Neural crest cell (in vitro differentiated cells): ENCODE measurements at places on chromosomes 13 and 19. TPM values are rescaled to one million over a fixed set of nuclear protein-coding genes. Genes with fewer than 3 reads are reported as not detected.

MBD3L2 gene
- total RNA-seq, result not detected in 2 replicates

APOE gene
- total RNA-seq, result 12.2 and 13.1 TPM in 2 replicates

PALM gene
- 45.1 and 52.1 TPM in 2 replicates for total RNA-seq

ZNF805 gene
- 15.5 and 16.1 TPM in 2 replicates for total RNA-seq

KCTD4 gene
- not detected in 2 replicates for total RNA-seq

PROZ gene
- total RNA-seq, result not detected in 2 replicates

SLC46A3 gene
- 0.75 and 0.82 TPM in 2 replicates for total RNA-seq

- H3K4me1 ChIP-seq, result no peaks in the 10 kb centered on the region
- no peak for DNase-seq
- H3K27me3 ChIP-seq, result no peaks in the 10 kb centered on the region
These were observed 857.8 kb downstream of the DIAPH3 start for GRCh38 chr13:59305896-59306295.

DNA sequence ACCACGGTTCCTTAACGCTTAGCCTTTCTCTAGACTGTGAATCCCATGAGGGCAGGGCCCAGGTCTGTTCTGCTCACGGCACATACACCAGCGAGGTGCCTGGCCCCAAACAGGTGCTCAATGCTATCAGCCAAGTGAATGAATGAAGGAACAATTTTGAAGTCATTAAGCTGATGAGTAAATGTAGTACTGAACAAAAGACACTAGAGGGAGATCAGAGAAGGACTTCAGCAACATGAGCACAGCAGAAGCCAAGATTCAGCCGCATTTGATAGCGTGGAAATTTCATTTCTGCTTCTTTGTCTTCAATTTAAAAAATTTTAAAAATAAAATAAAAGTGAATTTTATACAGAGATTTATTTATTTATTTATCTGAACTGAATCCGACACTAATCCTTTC lies 20.1 kb upstream of the MYO16 start:
- H3K27ac ChIP-seq, result no peak overlapping the region
- DNase-seq, result no peak
- H3K4me3 ChIP-seq, result no peak overlapping the region
- H3K4me1 ChIP-seq, result no peaks in the 10 kb centered on the region
- no peaks in the 10 kb centered on the region for H3K27me3 ChIP-seq

DNA sequence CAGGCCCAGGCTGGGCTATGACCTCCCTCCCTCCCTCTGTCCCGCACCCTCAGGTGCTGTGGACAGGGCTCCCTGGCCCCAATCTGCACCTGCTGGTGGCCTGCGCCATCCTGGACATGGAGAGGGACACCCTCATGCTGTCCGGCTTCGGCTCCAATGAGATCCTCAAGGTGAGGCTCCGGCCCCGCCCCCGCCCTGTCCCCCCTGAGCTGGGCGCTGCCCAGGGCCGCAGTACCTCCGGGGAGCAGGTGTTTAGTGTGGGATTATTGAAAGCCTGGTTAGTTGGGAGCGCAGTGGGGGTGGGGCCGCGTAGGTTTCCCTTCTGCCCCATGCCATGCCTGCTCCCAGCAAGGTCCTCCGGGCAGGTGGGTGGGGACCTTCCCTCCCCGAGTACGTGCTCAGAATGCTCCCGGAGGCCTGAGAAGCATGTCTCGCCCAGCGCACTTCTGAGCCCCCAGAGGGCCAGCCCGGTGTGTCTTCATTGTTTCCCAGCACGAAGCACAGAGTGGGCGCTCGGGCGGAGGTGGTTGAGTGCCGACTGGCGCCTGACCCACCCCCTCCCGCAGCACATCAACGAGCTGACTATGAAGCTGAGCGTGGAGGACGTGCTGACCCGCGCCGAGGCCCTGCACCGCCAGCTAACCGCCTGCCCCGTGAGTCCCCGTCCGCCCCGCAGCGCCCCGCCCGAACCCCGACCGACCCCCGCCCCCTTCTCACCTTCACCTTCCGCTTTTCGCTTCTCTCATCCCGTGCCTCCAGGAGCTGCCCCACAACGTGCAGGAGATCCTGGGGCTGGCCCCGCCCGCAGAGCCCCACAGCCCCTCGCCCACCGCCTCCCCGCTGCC lies 8.8 kb downstream of the IL4I1 start:
- no peak overlapping the region for H3K27ac ChIP-seq
- peaks cover 16% of the 10 kb centered on the region for H3K36me3 ChIP-seq
- peaks cover 4% of the 10 kb centered on the region for H3K4me1 ChIP-seq
- peaks cover 21% of the 10 kb centered on the region for H3K27me3 ChIP-seq
- H3K4me3 ChIP-seq, result no peak overlapping the region
- no peak for DNase-seq

DNA sequence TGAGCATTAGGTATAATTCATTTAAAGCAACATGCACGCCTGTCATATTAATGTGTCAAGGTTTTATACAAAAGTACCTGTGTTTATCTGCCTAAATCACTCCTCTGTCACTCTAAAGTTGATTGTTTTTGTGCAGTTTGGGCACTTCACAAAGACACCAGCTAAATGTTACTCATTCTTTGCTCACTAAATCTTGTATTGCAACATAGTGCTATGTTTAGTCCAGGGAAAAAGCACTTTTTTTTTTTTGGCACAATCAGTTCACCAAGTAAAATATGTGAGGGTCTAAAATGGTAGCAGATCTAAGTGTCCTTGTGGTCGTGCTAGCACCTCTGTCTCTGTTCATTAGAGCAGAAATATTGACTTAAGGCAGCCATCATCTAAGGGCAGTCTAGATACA lies 2526.7 kb upstream of the PCDH20 start:
- H3K27ac ChIP-seq, result peak overlapping the region; percentile 63
- DNase-seq, result no peak
- H3K4me1 ChIP-seq, result peaks cover 17% of the 10 kb centered on the region
- no peaks in the 10 kb centered on the region for H3K36me3 ChIP-seq
- no peaks in the 10 kb centered on the region for H3K27me3 ChIP-seq
- no peak overlapping the region for H3K4me3 ChIP-seq

- H3K4me3 ChIP-seq, result peak within 1 kb of the TSS; percentile 94
- DNase-seq, result peak; percentile 97
- H3K27ac ChIP-seq, result peak within 1 kb of the TSS; percentile 2
- H3K27me3 ChIP-seq, result peaks cover 57% of the 10 kb centered on the region
These were observed at the start of gene ANKRD27 for GRCh38 chr19:32674931-32675719. Gene ANKRD27, minus strand, starts transcription at chr19:32675180. Its CDS starts 16,165 bp downstream, at chr19:32659015.

DNA sequence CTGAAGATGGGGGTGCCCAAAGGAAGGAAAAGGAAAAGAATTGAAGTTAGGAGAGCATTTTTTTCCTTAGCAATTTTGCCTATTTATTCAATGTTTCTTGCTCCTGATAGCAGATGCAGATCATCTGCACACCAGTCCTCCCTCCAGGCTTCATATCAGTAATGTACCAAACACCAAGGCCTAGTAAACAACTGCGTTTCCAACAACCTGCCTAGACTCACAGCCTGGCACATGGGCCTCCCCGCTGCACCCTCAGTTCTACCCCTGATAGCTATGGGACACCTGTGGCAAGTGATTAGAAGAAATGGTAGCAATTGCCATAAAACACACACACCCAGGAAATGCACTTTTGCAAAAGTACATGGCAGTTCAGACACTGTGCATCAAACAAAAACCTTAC lies 30.4 kb upstream of the HMGB1 start:
- no peak overlapping the region for H3K4me3 ChIP-seq
- no peaks in the 10 kb centered on the region for H3K36me3 ChIP-seq
- no peak overlapping the region for H3K27ac ChIP-seq
- no peaks in the 10 kb centered on the region for H3K27me3 ChIP-seq
- H3K4me1 ChIP-seq, result no peaks in the 10 kb centered on the region

DNA sequence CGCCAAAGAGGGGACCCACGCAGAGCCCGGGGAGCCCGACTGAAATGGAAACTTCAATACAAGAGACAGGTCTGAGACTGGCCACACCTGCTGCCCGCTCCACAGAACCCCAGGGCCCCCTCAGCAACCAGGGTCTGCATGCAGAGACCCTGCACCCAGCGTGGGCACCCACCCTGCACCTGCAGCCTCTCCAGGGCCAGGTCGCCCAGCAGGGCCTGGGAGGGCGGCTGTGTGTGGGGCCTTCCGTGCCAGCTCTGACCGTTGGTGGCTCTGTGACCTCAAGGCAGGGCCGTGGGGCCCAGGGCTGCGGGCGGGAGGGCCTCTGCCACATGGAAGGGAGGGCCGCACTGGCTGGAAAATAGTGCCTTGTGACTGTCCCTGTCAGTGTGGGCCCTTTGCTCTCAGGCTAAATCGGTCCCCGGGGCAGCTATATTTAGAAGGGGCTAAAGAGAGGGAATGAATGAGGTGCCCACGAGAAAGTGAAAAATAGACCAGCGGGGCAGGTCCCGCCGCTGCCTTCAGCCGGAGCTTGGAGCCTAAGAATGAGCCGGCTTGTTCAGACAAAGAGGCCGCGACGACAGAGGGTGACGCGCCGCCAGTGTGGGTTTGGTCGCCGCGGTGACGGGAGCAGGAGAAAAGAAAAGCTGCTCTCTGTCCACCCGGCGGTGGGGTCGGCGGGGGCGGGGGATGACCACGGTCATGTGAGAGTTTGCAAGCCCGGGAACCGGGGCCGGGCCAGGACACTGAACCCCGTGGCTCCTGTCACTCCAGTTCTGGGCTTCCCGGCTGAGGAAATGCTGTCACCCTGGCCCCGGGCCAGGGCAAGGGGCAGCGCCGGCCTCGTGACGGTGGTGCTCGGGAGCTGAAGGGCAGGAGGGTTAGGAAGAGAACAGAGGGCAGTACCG lies 70.5 kb downstream of the GADD45B start:
- H3K4me3 ChIP-seq, result peak overlapping the region; percentile 73
- H3K4me1 ChIP-seq, result peaks cover 46% of the 10 kb centered on the region

GRCh38 chr19:49148784-49149651 lies 6.2 kb downstream of the HRC start:
- peak overlapping the region; percentile 98 for H3K4me3 ChIP-seq
- peaks cover 45% of the 10 kb centered on the region for H3K4me1 ChIP-seq
- peak; percentile 100 for DNase-seq
- H3K27me3 ChIP-seq, result peaks cover 21% of the 10 kb centered on the region

DNA sequence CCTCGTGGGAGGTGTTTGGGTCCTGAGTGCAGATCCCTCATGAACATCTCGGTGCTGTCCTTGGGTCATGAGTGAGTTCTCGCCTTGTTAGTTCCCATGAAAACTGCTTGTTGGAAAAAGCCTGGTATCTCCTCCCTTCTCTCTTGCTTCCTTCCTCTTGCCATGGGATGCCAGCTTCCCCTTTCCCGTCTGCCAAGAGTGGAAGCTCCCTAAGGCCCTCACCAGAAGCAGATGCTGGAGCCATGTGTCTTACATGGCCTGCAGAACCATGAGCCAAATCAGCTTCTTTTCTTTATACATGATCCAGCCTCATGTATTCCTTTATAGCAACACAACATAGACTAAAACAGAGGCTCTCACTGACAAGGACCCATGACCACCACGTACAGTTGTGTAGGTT lies 8.2 kb downstream of the ADGRE2 start:
- H3K4me1 ChIP-seq, result no peaks in the 10 kb centered on the region
- H3K27ac ChIP-seq, result no peak overlapping the region
- no peak overlapping the region for H3K4me3 ChIP-seq
- DNase-seq, result no peak
- no peaks in the 10 kb centered on the region for H3K36me3 ChIP-seq
- peaks cover 15% of the 10 kb centered on the region for H3K27me3 ChIP-seq

GRCh38 chr13:87677496-87678371 lies 6.6 kb downstream of the SLITRK5 start:
- peaks cover 36% of the 10 kb centered on the region for H3K4me1 ChIP-seq
- peak overlapping the region; percentile 83 for H3K4me3 ChIP-seq
- H3K27ac ChIP-seq, result no peak overlapping the region

- peaks cover 85% of the 10 kb centered on the region for H3K36me3 ChIP-seq
- H3K27me3 ChIP-seq, result no peaks in the 10 kb centered on the region
- H3K27ac ChIP-seq, result no peak overlapping the region
- no peak overlapping the region for H3K4me3 ChIP-seq
These were observed 16.0 kb downstream of the ZNF100 start for GRCh38 chr19:21751384-21751783.

DNA sequence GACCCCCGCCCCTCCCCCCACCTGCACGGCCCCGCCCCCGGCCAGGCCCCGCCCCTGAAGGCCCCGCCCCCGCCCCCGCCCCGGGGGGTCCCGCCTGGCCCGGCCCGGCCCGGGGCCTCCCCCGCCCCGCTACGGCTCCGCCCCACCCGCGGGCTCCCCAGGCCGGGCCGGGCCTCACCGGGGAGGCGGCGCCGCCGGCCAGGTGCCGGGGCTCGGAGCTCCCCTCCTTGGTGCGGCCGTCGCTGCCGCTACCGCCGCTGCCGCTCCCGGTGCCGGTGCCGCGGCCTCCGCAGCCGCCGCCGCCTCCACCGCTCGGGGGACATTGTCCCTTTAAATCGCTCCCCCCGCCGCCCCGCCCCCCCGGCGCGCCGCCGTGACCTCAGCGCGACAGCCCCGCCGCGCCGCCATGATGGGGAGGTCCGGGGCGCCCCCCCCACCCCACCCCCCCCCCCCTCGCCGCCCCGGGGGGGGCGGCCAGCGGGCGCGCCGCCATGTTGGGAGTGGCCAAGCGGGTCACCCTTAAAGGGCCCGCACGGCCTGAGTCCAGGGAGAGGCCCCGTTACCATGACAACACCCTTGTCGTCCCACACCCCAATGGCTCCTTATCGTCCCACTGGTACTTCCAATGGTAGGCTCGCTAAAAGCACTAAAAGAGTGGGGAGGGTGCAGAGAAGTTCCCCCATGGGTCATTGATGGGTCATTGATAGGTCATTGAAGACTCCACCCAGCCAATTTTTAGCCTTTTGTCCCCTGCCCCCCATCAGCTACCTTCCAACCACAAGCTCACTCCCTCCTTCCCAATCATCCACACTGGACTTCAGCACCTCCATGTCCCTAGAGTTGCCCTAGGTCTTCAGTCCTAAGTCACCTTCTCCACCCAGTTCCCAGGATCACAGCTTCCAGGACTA lies at the start of gene WIZ:
WIZ (minus strand) TSS at position 337 of the 908 bp plus-strand sequence. CDS start 1,649 bp downstream, outside the sequence.
- DNase-seq, result peak; percentile 72
- peaks cover 24% of the 10 kb centered on the region for H3K4me1 ChIP-seq
- peak within 1 kb of the TSS; percentile 92 for H3K4me3 ChIP-seq
- H3K36me3 ChIP-seq, result peaks cover 3% of the 10 kb centered on the region

DNA sequence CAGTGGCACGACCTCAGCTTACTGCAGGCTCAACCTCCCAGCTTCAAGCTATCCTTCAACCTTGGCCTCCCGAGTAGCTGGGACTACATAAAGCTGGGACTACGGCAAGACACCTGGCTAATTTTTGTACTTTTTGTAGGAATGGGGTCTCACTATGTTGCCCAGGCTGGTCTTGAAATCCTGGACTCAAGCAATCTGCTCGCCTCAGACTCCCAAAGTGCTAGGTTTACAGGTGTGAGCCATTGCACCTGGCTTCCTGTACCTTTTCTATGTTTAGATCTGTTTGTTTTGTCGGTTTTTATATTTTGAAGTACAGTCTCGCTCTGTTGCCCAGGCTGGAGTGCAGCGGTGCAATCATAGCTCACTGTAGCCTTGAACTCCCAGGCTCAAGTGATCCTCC lies 17.5 kb upstream of the TICAM1 start:
- no peaks in the 10 kb centered on the region for H3K27me3 ChIP-seq
- H3K4me3 ChIP-seq, result no peak overlapping the region
- no peak for DNase-seq
- H3K4me1 ChIP-seq, result no peaks in the 10 kb centered on the region

DNA sequence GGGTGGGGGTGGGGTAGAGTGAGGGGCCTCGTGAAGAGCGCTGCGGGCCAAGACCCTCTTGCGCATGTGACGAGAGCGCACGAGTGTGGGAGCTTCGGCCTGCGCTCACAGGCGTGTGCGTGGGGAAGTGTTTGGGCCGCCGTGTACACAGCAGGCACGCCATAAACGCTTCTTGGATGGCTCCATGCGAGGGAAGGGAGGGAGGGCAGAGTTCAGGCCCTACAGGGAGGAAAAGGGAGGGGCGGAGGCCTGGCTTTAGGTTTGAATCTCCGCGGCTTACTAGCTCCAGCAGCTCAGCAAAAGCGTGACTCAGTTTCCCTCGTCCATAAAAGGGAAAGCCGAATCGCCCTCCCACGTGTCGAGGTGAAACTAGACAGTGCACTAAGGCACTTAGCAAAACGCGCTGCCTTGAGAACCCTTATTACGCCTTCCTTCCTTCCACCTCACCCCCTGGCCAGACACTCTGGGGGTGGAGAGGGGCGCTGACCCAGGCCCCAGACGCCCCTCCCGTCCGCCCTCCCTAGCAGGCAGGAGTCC lies 12.5 kb downstream of the GADD45B start:
- peaks cover 46% of the 10 kb centered on the region for H3K27me3 ChIP-seq
- no peak overlapping the region for H3K4me3 ChIP-seq
